ENCODE measurements at places on chromosomes 5 and 9.
A peak's percentile ranks its signal among the peaks of the same experiment; 100 is the strongest.

- DNase-seq, result no peak
These were observed 75.4 kb upstream of the MAN2A1 start for GRCh38 chr5:109614301-109614700.

DNA sequence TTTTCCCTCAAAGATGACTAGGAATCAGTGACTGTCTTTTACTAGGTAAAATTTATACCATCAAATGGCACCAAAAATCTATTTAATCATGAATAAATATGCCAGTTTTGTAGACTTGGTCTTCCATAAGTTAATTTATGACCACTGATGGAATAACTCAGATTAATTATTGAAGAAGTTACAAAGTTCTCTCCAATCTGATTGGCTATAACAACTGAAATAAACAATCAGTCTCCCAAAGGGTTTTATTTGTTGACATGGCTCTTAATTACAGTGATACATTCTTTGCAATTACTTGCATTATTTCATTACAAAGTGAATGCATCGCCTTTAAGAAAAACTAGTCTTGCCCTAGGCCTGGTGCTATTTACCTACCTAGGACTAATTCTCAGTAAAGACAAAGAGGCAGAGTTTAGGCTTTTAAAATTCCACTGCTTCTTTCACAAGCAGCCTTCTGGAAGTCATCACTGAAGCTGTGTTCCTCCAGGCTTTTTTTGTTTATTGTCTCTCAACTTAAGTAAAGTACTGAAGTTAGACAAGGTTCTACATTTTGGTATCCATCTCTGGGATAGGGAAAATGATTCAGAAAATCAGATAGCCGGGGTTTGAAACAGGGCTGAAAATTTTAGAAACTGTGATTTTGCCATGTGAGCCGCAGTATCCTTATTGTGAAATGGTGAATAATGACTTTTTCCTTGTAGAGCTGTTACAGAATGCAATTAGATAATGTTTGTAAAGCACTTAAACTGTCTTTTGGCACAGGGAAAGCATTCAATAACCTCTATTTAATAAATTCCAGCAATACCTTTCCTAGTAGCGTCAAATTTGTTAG, 2.5 kb downstream of the STOM start:
- DNase-seq, result no peak

- DNase-seq, result no peak
These were observed 35.1 kb downstream of the CDH10 start for GRCh38 chr5:24609706-24610105.

DNA sequence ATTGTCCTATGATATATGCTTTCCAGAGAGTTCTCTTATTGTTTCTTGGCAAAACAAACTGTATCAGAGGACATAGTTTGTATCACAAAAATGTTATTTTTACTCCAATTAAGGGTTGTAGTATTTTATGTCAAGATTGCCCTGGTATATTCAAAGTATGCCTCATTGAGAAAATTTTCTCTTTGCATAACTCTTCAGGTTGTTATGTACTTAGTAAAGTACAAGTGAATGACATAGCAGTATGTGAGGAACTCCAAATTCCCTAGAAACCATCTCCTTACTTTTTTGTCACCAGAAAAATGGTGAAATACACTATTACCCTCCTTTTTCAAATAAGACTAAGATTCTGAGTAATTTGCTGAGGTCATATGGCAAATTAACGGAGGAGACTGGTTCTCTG, 355.3 kb downstream of the NFIB start:
- no peak for DNase-seq

DNA sequence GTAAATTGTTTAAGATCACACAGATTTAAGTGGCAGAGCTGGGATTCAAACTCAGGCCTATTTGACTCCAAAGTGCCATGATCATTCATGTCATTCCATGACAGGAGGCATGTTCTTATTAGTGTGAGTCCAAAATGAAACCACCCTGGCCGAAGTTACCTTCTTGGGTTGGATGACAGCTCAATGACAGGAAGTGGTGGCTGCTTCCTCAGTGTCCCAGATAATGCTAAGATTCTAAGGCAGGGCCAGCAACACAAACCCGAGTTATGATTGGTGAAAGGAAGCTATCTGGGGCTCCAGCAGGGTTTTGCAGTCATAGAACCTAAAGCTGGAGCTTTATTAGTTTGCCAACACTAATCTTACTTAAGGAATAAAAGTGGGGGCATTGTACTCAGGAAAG, 340.4 kb downstream of the SLIT3 start:
- no peak for DNase-seq

DNA sequence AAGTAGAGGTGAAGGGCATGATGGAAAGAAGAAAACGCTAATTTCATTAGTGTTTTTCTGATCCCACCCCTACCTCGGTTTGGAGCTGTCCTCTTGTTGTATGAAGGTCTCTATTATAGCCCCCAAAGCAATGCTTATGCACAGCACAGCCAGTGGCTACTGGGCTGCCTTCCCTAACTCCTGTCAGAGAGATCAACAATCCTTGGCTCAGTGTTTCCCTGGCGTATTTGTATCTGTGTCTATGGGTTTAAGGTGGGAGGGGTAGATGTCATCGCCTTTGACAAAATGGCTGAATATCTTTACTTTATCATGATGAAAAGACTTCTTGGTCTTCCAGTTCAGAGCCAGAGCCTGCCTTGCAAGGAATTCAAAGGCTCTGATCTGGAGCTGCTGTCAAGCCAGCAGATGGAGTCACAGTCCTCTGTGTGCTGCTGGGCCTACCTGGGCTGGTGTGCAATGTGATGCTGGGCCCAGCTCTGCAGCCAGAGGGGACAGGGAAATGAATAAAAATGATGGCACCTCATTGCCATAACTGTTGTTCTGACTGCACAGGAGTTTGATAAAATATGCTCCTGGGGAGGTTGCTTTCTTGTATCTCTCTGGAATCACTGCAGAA, 20.1 kb upstream of the HSPA9 start:
- DNase-seq, result no peak

GRCh38 chr9:109812818-109813281, 32.9 kb downstream of the PALM2AKAP2 start:
- no peak for DNase-seq

DNA sequence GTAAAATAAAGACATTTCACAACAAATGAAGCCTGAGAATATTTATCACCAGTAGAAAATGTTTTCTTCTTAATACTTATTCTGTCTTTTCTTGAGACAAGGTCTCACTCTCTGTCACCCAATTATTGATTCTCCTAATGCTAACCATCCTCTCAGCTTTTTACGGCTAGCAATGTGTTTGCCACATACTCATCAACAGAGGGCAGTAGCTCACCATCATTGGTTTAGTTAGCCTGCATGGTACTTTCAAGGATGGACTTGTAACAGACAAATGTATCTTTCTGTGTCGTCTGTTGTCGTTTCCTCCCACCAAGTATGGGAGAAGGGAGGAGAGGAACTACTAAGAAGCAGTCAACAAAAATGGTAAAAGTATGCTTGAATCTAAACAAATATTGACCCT, 5.9 kb upstream of the ACO1 start:
- DNase-seq, result no peak

- no peak for DNase-seq
These were observed 59.9 kb downstream of the ABLIM3 start for GRCh38 chr5:149201121-149201637.

DNA sequence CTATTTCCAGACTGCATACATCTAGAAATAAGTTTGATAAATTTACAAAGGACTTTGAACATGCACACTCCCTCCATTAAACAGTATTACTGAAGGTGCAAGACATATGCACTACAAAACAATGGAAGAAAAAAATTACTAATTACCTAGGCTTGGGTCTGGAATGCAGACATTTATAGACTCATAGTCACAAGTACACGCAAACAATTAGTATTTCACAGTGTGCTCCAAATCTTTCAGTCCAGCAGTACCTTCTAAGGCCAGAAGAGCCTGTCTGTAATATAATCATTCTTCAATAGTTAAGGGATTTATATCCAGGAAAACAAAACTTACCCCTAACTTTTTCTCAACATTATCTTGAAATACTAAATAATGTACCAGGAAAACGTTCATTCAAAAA, 11.2 kb downstream of the RICTOR start:
- DNase-seq, result no peak

DNA sequence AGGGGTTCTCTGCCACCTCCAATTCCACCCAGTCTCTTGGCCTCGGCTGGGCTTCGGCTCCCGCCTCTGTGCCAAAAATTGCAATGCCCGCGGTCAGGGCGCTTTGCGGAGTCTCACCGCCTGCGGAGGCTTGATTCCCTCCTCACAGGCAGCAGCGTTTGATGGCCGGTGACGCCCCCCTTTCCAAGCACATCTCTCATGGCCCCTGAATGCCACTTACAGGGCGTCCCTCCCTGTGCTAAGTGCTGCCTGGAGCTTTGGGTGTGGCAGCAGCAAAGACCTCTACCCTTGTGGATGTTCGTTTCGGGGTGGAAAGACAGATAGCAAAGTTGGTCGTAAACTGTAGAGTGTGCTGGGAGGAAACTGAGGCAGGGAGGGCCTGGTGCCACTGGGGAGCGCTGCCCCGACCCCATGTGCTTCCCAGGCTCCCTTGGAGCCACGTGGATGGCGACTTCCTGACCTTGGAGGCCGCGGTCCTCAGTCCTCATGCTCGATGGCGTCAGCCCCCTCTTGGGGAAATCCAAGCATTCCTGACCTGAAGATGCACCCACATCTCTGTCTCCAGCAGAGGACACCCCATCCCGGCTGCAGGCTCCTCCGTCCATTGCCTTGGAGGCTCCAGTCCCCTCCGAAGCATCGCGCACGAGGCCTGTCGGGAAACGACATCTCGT, 249.2 kb upstream of the IRX4 start:
- DNase-seq, result no peak

DNA sequence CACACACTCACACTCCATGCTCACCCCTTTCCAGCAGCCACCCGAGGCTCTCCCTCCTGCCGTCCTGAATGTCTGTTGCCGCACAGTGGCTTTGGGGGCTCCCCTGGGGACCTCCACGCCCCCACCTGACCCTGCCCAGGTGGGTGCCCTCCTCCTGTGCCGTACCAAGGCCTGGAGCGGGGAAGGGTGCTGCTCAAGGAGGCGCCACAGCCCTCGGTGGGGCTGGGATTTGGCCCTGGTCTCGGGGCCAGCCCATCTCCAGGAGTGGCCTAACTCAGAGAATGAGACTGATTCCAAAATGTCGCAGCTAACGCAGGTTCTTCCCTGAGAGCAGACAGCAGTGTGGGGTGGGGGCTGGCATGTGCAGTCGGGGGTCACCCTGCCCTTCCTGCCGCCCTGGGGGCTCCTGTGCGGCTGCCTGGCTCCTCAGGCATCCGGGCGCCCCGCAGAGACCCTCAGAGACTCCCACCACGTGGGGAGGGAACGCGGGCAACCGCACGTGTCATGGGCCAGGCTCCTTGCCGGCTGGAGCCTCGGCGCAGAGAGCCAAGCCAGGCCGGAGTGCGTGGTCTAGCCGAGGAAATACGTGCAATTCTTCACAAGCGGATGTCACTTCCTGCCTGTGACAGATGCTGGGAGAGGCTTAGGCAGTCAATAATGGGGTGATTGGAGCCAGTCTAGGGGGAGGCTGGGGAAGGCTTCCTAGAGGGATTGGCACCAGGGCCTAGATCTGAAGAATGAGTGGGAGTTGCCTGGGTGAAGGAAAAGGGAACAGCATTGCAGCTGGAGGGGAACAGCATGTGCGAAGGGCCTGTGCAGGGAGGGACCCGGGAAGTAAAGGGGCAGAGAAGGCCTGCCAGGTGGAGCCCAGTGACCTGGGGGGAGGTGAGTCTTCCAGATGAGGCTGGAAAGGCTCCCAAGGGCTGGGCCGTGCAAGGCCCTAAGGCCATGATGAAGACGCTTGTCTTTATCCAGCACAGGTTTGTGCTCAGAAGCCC, 44.1 kb downstream of the C9orf50 start:
- DNase-seq, result no peak

DNA sequence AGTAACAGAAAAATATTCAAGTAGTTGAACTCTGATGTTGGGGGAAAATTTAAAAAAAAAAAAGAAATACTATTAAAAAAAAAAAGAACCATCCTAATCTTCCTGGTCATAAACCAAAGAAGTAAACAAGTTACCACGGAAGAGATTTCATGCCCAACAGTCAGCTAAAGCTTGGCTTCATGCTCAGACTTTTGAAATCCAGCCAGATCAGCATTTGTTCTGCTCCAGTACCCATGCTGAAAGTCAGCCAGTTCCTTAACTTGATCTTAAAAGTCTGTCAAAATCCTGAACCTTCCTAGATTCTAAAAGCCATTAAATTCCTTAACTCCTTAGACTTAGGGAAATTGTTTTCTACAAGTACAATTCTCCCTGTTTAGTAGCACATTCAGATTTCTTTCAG, 908.7 kb upstream of the CDH9 start:
- DNase-seq, result no peak

- no peak for DNase-seq
These were observed 113.1 kb upstream of the TBC1D2 start for GRCh38 chr9:98368366-98369065.

GRCh38 chr5:120255214-120255613, 208.9 kb upstream of the PRR16 start:
- no peak for DNase-seq

- DNase-seq, result no peak
These were observed 289.7 kb upstream of the DAP start for GRCh38 chr5:11050596-11051304.

DNA sequence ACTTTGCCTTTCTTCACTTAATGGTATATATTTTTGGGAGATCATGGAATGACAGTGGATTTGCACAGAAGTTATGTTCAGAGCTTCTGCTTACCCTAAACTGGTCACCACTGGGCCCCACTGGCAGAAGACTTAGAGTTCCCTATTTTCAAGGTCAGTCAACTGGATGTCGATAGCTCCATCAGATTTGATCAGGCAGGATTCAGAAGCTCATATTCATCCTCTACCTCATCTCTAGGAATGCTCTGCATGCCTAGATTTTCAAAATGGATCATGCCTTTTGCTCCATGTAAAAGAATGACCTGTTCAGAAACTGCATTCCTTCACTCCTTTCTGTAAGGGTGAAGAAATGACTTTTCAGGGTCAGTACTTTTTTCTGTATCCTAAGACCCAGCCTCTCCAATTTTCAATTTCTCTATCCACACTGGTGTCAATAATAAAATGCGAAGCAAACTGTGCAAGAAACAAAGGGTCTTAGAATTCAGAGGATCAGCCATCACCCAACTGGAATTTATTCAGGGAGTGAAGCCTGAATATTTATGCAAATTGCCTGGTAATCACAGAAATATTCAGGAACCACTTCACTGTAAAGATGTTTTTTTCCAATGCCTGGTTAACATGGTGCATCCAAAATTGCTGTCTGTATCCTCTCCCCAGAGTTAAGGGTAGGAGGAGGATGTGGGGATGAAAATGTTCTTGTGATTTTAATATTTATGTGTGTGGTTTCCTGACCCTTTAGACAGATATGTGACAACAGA, 125.4 kb downstream of the DOCK2 start:
- DNase-seq, result no peak

- no peak for DNase-seq
These were observed at the start of gene CD14 for GRCh38 chr5:140633021-140633471. TSS of gene CD14 (minus strand) at chr5:140633175. CDS start at chr5:140633071, 104 bp downstream.

DNA sequence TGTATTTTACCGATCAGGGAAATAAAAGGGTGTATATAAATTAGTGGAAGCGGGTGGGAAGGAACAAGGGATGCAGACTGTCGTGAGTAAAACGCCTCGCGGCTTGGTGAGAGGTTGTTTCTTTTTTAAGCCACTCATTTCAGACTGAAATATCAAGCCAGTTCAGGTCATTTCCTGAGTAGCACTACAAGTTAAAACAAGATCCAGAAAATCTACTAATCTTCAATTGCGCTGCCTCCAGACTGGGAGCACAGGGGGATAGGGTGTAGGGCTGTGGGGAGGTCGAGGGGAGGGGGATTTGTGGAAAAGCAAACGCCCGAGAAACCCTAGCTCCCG, 140.8 kb downstream of the TSSK1B start:
- DNase-seq, result peak; percentile 2

- DNase-seq, result no peak
These were observed 6.5 kb downstream of the SPAAR start for GRCh38 chr9:35915681-35916294.
